CD4-positive, alpha-beta T cell treated with Interleukin-1 beta for 1 hour (primary cell): ENCODE measurements at places on chromosomes 6 and 20.

DNA sequence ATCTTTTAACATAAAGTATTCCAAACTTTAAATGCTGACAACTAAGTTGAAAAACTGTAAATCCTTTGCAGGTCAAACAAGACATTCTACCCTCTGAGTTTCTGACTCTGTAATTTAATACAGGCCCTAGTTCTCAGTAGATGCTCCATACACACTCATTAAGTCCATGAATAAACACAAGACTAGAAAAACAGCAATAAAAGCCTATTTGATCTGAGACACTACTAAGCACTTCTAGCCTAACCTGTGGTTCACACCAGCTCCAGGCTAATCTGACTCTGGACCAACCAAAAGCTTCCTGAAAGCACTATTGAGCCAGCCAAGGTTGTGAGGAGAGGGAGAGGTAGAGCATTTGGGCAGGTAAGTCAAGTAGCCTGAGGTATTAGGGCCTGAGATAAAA, 103.9 kb downstream of the EPM2A start:
- no peak for DNase-seq

DNA sequence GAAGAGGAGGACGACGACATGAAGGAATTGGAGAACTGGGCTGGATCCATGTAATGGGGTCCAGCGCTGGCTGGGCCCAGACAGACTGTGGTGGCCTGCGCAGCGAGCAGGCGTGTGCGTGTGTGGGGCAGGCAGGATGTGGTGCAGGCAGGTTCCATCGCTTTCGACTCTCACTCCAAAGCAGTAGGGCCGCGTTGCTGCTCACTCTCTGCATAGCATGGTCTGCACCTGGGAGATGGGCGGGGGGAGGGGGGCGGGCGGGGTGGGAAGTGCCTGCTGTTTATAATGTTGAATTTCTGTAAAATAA, 42.3 kb downstream of the CHMP4B start:
- peak; percentile 31 for DNase-seq

GRCh38 chr6:100877851-100878250, 3.3 kb downstream of the ASCC3 start:
- no peak for DNase-seq

- no peak for DNase-seq
Measured at GRCh38 chr6:127475823-127476176, 16.6 kb upstream of the KIAA0408 start.

- DNase-seq, result no peak
Measured at GRCh38 chr6:43862925-43863324, 92.9 kb downstream of the VEGFA start.

- DNase-seq, result no peak
Measured at GRCh38 chr20:16459019-16459700, 114.1 kb downstream of the KIF16B start.

DNA sequence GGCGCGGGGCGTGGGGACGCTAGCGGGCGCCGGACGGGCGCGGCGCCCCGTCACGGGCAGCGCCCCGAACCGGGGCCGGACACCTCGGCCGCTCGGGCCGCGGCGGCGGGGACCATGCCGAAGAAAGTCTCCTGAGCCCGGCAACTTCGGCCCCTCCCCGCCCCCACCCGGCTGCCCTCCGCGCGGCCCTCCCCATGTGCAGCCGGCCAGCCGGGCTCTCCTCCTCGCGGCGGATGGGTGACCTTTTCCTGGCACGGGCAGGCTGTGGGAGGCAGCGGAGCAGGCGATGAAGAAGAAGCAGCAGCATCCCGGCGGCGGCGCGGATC, 278 bp downstream of the UST start:
- DNase-seq, result no peak

DNA sequence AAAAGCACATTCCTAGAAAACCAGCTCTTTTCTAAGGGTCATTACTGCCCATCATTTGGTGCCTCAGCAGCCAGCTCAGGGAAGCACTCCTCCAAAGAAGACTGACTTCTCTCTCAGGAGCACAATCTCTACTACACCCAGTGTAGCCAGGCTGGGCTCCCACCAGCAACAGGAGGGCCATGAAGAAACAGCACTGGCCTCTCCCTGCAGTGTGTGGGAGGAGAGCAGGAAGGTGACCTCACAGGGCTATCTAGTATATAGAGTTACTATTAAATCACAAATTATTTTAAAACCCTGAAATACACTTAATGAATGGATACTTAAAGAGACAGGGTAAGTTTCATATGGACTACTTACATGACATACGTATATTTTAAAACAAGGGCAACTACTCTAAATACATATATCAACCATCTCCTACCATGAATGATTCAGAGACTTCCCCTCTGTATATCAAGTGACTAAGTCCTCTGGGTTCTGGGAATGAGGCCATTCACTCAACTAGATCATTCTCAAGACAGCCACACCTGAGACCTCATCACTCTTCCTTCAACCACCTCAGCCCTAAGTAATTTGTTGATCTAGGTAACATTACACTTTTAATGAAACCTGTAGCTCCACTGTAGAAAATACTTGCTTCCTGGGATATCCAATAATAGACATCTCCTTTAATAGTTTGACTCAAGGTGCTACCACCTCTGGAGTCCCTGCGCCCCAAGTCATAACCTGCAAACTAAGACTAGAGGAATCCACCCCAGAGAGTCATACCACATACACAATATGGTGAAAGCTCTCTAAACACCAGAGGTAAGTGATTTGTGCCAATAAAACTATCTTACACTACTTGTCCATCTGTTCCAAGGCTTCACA, 25.2 kb downstream of the TBX18 start:
- no peak for DNase-seq

GRCh38 chr20:56833427-56833826, 204.3 kb downstream of the TFAP2C start:
- no peak for DNase-seq

- no peak for DNase-seq
Measured at GRCh38 chr6:132734694-132735236, 20.9 kb upstream of the VNN1 start.

GRCh38 chr6:16698162-16698533, 63.1 kb downstream of the ATXN1 start:
- no peak for DNase-seq

- peak; percentile 7 for DNase-seq
Measured at GRCh38 chr6:104940893-104941728, 15.8 kb upstream of the LIN28B start.

GRCh38 chr6:80446454-80447045, 340.1 kb downstream of the BCKDHB start:
- no peak for DNase-seq

- no peak for DNase-seq
Measured at GRCh38 chr20:53379014-53379832, 214.4 kb downstream of the ZNF217 start.

DNA sequence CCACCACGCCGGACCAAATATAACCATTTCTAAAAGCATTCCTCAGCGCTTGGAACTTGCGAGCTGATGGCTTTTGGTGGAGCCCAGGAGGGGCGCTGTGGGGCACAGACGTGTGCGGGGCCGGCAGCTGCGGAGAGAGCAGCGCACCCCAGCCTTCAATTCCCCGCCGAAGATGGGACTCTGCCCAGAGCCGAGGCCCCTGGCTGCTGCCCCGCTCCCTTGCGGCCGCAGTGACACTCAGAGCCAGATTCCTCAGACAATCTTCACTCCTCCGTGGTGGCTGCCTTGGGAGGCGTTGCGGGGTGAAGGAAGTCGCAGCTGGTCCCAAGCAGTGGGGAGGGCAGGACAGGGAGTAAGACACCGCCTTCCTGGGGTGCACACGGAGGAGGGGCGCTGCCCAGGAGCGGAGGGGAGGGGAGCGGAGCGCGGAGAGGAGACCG, 87.7 kb downstream of the TMEM242 start:
- peak; percentile 55 for DNase-seq

GRCh38 chr6:13712599-13712898, 914 bp upstream of the RANBP9 start:
- no peak for DNase-seq

GRCh38 chr20:17568045-17568788, 1.7 kb upstream of the DSTN start:
- DNase-seq, result no peak

GRCh38 chr6:169766232-169766631, 14.8 kb downstream of the ERMARD start:
- DNase-seq, result no peak

DNA sequence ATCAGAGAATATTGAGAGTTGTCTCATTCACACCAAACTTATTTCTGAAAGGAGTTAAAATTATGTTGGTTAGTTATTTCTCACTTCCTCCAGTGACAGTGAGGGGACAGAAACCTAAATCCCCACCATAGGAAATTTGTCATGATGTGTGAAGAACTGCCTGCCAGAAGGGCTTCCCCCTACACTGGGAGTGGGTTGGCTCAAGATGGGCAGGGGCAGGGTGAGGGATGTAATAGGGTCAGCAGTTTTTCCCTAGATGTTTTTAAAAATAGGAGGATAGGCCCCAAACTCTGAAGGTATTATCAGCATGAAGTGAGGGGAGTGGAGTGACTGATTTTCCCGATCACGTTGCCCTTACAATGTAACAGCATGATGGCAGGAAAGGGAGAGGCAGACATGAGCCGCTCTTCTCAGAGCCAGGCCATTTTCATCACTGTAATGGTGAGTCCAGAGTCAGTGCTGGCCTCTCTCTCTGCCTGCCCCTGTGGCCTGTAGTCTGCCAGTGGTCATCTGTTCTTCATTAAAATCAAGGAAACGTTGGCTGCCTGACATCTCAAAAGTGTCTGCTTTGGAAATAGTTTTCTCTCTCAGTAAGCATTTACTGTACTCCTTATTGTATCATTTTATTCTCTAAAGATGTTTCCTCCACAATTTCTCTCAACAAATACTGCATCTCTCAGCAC, 59.8 kb upstream of the SYNJ2 start:
- no peak for DNase-seq

DNA sequence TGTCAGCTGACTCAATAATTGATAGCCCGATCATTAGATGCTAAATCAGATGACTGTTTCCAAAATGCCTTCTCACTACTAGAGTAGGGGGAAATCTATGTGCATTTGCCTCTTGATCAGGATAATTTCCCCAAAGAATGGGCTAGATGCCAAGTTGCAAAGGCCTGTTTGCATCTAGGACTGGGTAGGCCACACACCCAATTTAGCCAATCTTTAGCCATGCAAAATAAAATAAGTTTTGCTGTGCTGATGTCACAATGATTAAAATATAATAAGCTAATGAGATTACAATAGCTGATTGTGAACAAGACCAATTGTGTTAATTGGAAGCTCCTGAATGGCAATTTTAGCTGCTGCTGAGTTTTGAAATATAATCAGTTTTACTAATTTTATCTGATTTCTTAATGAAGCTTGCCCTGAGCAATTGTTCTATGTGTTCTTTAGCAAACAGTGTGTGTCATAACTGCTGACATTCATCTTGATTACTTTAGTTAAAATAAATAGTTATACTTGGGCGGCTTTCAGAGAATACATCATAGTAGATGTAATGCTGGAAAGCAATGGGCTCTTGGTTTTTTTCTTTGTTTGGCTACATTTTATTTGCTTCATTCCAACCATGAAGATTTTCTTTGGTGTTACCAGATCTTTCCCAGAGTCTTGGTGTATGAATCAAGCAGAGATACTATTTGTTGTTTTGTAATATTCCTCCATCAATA, 973.2 kb upstream of the SLC35B3 start:
- no peak for DNase-seq

GRCh38 chr6:85394853-85395538, 54.9 kb upstream of the NT5E start:
- DNase-seq, result no peak

- no peak for DNase-seq
Measured at GRCh38 chr20:59094576-59094975, 52.0 kb upstream of the PRELID3B start.

DNA sequence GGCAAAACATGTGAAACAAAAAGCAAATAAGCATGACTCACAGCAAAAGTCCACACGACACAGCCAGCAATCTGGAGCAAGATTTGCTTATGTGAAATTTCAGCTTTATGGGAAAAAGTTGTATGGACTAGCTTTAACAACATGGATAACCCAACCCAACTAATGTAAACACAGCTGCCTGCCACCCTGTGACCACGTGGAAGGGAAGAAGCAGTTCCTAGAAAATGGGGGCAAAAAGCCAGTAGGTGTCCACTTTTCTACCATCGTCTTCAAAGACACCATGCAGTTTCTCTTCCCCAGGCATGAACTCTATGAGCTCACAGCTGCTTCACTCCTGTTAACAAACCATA, 425.4 kb upstream of the RNF217 start:
- no peak for DNase-seq

GRCh38 chr6:101000341-101000740, 119.2 kb upstream of the ASCC3 start:
- DNase-seq, result no peak

GRCh38 chr6:125913864-125914351, 42.7 kb upstream of the HINT3 start:
- DNase-seq, result no peak

GRCh38 chr6:11854408-11855165, 76.0 kb upstream of the ADTRP start:
- DNase-seq, result no peak

DNA sequence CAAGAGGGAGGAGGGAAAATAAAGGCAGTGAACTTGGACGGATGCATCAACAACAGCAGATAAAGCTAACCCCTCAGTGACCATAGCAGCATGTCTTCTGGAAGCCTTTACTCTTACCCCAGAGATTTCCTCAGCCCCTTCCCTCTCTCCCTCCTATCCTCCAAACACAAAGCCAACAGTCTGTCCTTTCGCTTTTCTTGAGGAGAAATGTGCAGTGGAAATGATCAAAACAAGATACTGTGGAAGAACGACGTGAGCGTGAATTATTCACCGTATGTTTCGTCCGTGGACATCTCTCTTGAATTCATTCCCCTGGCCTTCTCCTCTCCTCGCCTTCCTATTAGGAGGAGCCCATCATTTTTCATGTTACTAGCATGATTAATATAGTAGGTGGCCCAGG, 8.5 kb downstream of the NRN1 start:
- no peak for DNase-seq

GRCh38 chr6:161091151-161091550, 99.6 kb downstream of the MAP3K4 start:
- no peak for DNase-seq

DNA sequence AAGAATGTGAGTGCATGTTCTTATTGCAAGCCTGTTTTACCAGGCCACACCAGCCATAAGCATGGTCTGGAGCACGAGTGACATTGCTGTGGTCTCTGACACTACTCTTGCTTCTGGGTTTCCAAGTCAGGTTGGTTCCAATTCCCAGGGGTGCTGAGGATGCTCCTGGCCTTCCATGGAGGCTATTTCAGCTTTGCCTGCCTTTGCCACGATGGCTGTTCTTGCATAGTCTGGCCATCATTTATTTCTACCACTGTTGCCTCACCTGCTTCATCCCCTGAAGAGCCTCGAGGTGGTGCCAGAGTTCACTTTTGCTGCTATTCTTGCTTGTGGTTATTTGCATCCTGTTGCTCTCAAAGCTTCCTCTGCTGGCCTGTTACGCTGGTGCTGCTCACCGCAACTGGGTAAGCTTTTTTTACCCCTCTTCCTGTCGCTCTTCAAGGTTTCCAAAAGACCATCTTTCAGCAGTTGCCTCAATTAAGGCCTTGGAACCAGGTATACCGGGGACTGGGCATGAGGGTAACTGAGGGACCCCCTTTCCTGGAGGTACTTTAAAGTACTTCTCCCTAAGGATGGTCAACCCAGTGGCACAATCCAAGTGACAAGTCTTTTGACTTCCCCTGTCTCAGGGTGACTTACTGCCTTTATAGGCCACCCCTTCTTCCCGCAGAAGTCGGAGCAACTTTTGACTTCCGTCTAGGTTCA, 64.5 kb downstream of the AKAP7 start:
- peak; percentile 86 for DNase-seq

- DNase-seq, result no peak
Measured at GRCh38 chr20:22180244-22180643, 404.1 kb downstream of the FOXA2 start.

GRCh38 chr6:158323561-158323958, 11.3 kb downstream of the TULP4 start:
- DNase-seq, result no peak

- DNase-seq, result no peak
Measured at GRCh38 chr20:32624687-32625345, 39.7 kb upstream of the NOL4L start.
